ENCODE measurements at places on chromosomes 6 and 20. TPM values are rescaled to one million over a fixed set of nuclear protein-coding genes. Genes with fewer than 3 reads are reported as not detected.

The LST1 gene
- not detected for total RNA-seq

The MAP7 gene
- 2.0 TPM for total RNA-seq

The COL9A3 gene
- 0.15 TPM for total RNA-seq

The TCF21 gene
- 65.0 TPM for total RNA-seq

The PRDM1 gene
- 2.8 TPM for total RNA-seq

The FRMD1 gene
- not detected for total RNA-seq

The GSTA2 gene
- total RNA-seq: not detected

The IMPG1 gene
- total RNA-seq: not detected

The SOX12 gene
- 9.5 TPM for total RNA-seq

The NMBR gene
- not detected for total RNA-seq
